ENCODE measurements at places on chromosomes 11 and 22.

DNA sequence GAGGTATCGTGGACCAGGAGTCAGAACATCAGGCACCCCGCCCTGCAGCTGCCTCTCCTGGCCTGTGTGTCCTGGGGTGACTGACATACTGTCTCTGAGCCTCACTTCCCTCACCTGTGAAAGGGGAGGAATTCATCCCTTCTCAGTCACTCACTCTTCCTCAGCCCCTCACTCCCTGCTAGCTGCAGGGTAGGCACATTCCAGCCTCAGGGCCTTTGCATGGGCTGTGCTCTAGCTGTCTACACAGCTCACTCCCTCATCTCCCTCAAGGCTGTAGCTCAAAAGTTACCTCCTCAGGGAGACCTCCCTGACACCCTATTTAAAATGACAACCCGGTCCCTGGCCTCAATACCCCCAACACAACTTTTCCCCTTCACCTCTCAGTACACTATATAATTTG lies 2.5 kb downstream of the TP53I11 start:
- no peak for DNase-seq

DNA sequence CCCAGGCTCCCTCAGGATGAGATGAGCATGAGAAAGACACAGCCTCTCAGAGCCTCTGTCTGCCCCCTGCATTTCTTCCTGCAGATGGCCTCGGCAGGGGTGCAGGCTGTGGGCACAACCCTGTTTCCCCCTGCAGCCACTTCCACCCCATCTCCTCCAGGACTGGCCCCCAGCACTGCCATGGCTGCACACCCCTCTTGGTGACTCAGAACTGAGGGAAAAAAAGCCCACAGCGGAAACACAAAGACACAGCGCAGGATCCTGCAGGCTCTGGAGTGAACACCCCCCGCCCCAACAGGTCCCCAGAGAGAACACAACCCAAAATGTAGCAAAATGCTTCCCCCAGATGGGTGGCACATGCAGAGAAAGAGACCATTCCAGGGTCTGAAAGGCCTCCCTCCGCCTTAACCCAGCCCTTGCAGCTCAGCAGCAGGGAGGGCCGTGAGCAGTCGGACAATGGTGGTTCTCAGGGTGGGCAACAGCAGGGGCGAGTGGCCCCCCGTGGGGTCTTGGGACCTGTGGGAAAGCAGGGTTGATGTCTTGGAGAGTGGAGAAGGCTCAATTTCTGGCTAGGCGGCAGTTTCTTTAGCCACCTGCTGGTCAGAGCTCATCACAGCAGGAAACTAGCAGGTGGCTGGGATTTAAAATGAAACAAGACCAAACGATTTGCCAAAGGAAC lies 8.0 kb downstream of the TUBGCP6 start:
- no peak for DNase-seq

DNA sequence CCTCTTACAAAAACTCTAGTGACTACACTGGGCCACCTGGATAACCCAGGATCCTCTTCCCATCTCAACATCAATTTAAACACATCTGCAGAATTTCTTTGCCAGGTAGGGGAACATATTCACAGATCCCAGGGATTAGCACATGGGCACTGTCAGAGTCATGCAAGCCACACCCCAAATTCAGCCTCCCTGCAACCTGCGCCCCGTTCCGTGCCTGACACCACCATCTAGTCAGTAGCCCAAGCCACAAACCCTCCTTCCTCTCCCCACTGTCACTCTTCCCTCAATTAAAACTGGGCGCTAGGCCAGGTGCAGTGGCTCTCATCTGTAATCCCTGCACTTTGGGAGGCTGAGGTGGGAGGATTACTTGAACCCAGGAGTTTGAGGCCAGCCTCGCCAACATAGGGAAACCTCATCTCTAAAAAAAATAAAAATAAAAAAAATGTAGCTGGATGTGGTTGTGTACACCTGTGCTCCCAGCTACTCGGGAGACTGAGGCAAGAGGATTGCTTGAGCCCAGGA lies 6.4 kb downstream of the FADD start:
- DNase-seq, result no peak

DNA sequence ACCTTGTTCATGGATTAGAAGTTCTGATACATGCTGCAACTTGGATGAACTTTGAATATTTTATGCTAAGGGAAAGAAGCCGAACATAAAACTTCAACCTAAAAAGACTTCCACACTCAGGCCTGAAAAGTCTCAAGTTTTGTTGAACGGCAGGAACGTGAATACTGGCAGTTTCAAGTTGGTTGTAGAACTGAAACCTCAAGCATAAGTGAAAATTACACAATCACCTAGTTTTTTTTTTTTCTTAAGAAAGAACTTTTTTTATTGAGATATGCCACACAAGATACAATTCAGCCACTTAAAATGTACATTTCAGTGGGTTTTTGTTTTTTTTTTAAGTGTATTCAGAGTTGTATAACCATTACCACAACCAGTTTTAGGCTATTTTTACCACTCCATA lies 50.8 kb upstream of the ADORA2A start:
- no peak for DNase-seq

GRCh38 chr11:10351765-10352641 lies 47.1 kb downstream of the ADM start:
- DNase-seq, result no peak

GRCh38 chr11:117983163-117983475 lies 3.1 kb upstream of the IL10RA start:
- no peak for DNase-seq

GRCh38 chr11:29996016-29996415 lies 20.8 kb downstream of the KCNA4 start:
- no peak for DNase-seq

DNA sequence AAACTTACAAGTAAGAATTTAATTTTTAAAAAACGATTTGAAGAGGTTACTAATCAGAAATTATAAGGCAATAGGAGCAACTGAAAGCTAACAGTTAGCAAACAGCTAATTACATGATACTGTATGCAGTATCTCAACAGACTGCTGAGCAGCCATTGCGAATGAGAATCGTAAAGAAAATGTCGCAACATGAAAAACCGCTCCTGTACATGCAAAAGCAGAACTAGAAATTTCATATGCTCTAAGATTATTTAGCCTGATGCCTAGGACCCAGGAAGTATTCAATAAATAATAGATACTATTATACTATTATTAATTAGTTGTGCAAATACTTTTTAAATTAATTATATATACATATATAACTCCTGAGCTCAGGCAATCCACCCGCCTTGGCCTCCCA lies 48.7 kb upstream of the EP300 start:
- DNase-seq, result no peak

DNA sequence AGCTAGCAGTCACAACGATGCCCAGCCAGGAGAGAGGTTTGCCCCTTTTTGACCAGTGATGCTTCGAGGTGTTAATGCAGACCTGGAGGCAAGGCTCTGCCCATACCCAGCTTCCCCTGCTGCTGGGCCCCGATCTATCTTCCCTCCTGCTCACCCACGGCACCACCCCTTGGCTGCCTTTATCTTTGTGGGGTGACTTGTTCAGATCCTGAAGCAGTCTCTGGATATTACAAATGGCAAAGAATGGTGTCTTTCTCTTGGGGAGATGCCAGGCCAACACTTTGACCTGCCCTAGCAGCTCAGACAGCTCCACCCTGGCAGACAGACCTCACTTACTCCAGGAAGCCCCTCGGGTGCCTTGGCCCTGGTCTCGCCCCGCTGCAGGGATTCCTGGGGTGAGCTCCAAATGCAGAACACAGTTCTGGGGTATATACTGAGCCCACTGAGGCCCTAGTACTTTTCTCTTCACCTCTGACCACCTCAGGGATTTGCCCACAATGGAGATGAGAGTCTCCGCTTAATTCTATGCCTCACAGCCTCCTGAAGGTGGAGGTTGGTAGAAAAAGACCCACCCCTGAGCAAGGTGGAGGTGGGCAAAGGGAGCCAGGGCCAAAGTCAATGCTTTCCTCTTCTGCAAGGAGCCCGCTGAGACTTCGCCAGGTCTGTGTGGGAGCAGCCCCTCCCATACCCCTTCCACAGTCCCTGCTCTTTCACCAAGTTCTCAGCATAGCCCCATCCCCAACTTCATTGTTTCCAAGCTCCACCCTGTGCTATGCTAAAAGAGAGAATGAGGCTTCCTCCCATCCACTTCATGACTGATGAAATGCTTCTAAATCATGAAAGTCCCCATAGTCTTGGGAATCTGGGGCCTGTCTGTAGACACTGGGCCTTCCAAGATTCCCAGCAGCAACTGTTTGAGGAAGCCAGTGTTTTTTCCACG lies 11.1 kb upstream of the ST3GAL4 start:
- no peak for DNase-seq

GRCh38 chr11:77435972-77436371 lies 37.9 kb downstream of the PAK1 start:
- DNase-seq, result no peak

- DNase-seq, result no peak
Measured at GRCh38 chr22:38462960-38463784, 4.7 kb upstream of the KDELR3 start.

- no peak for DNase-seq
Measured at GRCh38 chr11:129364143-129364654, 11.4 kb upstream of the BARX2 start.

- DNase-seq, result no peak
Measured at GRCh38 chr11:16167706-16168487, 188.4 kb downstream of the SOX6 start.

- no peak for DNase-seq
Measured at GRCh38 chr11:31817621-31818424, 6.7 kb upstream of the PAX6 start.

DNA sequence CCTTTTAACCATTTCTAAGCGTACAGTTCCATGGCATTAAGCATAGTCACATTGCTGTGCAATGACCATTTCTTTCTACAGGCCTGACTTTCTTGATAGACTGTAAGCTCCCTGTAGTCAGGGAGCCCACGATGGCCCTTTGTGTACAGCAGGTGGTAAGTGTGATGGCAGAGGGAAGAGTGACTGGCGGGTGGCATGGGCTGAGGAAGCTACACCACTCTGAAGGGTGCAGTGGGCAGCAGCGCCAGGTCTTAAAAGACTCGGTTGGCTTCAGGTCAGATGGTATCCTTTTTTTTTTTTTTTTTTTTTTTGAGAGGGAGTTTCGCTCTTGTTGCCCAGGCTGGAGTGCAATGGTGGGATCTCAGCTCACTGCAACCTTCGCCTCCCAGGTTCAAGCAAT lies 1.6 kb downstream of the PPM1F start:
- no peak for DNase-seq

DNA sequence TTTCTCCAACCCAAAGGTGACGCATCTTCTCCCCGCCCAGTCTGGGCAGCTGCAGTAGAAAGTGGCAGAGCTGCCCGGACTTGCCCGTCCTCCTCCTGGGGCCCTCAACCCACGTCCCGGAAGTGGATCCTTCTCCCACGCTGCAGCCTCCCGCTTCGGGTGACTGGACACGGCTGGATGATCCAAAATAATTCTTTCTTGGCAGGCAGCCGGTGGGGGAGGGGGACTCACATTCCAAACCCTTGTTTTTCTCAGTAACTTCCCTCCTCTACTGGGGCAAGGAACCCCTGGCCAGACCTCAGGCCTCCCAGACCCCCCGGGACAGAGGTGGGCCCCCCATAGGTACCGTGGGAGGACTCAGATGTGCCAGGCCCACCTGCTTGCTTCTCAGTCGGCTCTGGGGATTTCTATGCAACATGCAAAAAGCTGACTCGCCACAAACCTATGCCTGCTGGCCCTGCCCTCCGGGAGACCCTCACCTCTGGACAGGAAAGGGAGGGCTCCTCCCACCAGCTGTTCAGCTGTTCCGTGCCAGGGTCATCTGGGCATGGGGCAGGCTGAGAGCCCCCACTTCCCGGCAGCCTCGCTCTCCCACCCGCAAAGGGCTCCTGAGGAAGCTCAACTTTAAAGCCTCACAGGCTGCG lies 1.4 kb downstream of the PLXNB2 start:
- no peak for DNase-seq

DNA sequence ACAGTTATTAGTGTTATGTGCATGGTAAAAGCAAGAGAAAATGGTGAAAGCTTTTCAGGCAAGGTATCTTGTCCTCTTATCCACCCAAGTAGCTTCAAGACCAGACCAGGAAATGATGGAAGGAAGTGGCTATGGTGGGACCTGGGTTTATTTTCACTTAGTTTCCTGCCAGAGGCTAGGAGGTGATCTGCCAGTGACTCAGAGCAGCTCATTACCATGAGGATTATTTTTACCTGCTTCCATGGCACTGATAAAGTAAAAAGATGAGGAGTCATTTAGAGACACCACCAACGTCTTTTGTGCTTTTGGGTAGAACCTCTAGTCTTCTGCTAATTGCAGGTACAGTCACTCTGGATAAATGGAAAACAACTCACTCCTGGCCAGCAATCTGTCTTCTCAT lies 339.9 kb upstream of the KIRREL3 start:
- no peak for DNase-seq

- no peak for DNase-seq
Measured at GRCh38 chr11:101812546-101812945, 102.3 kb upstream of the CEP126 start.

- DNase-seq, result no peak
Measured at GRCh38 chr11:32233276-32233675, 142.4 kb downstream of the RCN1 start.

- DNase-seq, result no peak
Measured at GRCh38 chr11:114042234-114042633, 17.3 kb upstream of the ZBTB16 start.

DNA sequence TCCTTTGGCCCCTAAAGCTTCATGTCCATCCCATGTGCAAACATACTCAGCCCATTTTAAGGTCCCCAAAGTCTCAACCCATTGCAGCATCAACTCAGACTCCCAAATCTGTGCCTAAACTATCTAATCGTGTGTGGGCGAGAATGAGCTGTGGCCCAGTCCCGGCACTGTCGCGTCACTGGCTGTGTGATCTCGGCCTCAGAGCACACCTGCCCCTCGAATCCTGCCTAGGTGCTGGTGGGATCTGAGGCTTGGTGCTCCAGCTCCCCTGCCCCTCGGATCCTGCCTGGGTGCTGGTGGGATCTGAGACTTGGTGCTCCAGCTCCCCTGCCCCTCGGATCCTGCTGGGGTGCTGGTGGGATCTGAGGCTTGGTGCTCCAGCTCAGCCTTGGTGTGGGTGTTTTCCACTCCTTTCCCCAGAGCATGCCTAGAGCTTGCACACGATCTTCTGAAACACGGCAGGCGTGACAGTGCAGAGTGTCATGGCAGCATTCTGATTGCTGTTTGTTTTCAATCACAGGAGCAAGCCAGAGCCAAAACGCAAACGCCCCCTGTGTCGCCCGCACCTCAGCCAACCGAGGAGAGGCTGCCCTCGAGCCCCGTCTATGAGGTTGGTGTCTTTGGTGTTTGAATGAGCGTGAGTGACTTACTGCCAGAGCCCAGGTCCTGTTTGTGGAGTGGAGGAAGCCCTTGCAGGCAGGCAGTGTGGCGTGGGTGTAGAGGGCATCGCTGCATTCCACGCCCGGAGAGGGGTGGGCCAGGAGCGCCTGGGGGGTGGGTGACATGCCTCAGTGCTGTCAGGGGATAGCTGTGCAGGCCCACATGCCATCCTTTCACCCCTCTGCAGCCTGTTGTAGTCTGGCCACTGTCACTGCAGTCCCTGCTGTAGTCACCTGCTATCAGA lies 32.6 kb downstream of the CTTN start:
- DNase-seq, result no peak

Data from GM12891 (cell line).